ENCODE measurements at places on chromosomes 2 and 18. TPM values are rescaled to one million over a fixed set of nuclear protein-coding genes. Genes with fewer than 3 reads are reported as not detected.

IL37 gene
- not detected for total RNA-seq

DNA sequence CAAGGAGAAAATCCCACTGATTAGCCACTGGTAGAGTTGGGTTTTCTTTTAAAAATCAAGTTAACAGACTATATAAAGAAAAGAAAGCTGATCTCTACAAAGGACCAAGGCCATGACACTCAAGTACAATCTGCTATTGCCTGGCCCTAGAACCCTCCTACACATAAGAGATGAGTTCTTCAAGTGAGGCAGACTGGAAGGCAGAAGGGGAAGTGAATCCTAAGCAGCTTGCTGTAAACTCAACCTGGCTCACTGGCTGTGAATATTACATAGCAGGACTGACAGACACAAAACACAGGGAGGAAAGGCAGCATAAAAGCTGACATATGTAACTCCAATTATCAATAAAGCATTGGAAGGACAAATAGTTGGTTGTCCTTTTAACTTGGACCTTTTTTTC is 65.4 kb downstream of the TRIP12 start:
- peaks cover 39% of the 10 kb centered on the region for H3K4me1 ChIP-seq
- H3K27ac ChIP-seq = no peak overlapping the region
- H3K4me3 ChIP-seq = no peak overlapping the region
- DNase-seq = no peak
- H3K27me3 ChIP-seq = no peaks in the 10 kb centered on the region
- H3K36me3 ChIP-seq = peaks cover 54% of the 10 kb centered on the region

DSG3 gene
- total RNA-seq = not detected

- no peak for DNase-seq
- no peaks in the 10 kb centered on the region for H3K36me3 ChIP-seq
- H3K4me1 ChIP-seq = no peaks in the 10 kb centered on the region
- no peak overlapping the region for H3K4me3 ChIP-seq
- H3K27ac ChIP-seq = no peak overlapping the region
Measured at GRCh38 chr2:44655401-44655864, 286.1 kb upstream of the SIX3 start.

DNA sequence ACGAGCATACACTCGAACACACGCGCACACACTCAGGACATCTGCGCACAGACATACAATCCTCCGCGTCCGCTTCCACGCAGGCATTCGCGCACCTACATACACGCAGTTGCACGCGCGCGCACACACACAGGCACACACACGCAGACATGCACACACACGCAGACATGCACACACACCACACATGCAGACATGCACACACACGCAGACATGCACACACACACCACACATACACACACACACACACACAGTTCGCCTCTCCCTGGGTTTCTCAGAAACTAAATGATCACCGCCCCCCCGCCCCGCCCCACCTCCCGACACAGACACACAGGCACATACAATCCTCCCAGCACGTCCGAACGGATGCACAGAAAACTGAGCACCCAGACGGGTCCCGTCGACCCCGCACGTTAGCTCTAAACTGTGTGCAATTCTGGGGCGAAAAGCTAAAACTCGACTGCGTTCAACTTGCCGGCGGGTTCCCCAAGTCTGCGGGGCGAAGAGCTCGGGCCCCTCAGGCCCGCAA is 1.0 kb downstream of the EPHA4 start:
- DNase-seq = peak; percentile 51

AQP12B gene
- total RNA-seq = not detected

DNA sequence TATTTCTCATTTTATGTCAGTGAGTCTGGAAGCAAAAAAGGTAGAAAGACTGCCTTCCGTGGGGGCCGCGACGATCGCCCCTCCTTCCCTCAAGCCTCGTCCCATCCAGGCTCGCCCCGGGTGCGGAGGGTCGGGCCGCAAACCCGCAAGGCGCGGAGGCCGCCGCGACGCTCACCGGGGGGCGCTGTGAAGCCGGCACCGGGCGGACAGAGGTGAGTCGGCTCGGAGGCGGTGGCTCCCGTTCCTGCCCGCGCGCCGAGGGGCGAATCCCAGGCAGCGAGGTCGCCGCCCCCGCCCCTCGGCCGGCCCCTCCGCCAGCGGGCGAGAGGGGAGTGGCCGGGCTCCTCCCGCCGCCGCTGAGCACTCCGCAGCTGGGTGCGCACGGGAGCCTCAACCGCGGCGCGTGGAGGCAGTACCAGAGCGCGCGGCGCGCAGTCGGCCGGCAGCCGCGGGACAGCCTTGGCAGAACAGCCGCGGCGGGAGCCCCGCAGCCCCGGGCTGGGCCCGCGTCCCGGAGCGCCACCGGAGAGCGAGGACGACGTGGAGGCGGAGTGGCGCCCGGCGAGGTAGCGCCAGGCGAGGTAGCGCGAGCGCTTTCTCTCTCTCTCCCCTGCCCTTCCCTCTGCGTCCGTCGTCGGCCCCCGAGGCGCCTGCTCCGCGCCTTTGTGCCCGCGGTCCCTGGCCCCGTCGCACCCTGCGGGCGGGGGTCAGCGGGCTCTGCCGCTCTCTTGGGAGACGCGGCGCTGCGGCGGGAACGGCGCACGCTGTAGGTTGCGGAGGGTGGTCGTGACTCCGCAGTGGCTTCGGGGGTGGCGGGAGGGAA is at the start of gene MYO1B:
Gene MYO1B, plus strand, starts transcription at position 359 of the 823 bp plus-strand sequence. CDS start 31,492 bp downstream, outside the sequence.
- no peaks in the 10 kb centered on the region for H3K36me3 ChIP-seq
- peaks cover 4% of the 10 kb centered on the region for H3K27me3 ChIP-seq
- peak within 1 kb of the TSS; percentile 77 for H3K4me3 ChIP-seq
- DNase-seq = peak; percentile 58
- H3K27ac ChIP-seq = no peak within 1 kb of the TSS
